HuH-7.5 (cell line): ENCODE measurements at places on chromosomes 5 and 9.

- no peak for DNase-seq
Measured at GRCh38 chr9:135443797-135444425, 35.7 kb upstream of the PPP1R26 start.

DNA sequence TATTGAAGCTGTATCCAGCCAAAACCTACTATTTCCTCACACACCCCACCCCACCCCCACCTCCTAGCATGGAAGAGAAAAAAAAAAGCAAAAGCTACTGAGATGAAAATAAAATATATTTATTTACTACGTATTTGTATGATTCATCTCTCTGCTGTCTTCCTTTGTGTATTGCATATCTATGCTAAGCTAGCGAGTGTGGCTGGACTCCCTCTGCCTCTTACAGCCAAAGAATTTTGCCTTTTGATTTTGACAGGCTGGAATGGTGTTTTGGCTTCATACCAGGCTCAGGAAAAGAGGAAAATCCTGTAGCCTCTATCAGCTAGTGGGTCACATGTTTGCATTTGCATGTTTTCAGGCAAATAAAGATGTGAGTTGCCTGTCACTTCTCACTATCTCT is 2.2 kb downstream of the ABLIM3 start:
- DNase-seq, result no peak

DNA sequence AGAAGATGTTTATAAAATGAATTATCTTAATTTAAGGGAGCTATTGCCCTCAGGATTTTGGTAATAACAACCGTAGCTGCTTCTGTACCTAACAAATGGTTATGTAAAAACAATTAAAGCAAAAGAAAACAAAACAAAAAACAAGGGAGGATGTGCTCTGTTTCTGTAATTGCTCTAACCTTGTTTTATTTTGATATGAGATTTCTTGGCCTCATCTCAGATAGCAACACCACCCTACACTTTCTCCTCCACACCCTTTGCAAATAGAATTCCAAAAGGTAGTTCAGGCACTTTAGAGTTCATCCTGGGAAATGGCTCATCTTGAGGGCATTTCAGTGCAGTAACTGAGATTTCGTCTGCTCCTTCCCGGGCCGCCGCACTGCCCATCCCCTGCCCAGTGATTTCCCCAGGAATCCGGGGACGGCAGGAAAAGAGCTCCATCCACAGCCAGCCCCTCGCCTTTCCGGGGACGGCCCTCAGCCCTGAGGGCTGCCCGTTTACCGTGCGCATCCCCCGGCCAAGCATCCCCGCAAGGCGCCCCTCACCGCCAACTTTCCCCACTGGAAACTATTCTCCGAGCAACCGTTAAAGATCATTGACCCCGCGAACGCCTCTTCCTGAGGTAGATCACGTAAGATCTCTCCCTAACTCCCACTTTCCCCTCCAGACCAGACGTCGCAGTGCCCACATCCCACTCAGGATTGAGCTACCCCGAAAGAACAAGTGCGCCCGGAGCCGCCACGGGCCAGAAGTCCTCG is 1.2 kb downstream of the FNBP1 start:
- DNase-seq, result peak; percentile 59

DNA sequence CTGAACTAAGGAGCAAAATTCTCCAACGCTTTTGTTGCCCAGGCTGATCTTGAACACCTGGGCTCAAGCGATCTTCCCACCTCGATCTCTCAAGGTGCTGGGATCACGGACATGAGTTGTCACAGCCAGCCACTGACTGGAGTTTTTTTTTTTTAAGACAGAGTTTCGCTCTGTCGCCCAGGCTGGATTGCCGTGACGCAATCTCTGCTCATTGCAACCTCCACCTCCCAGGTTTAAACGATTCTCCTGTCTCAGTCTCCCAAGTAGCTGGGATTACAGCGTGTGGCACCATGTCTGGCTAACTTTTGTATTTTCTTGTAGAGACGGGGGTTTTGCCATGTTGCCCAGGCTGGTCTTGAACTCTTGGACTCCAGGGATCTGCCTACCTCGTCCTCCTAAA is 58.2 kb downstream of the EHMT1 start:
- no peak for DNase-seq

DNA sequence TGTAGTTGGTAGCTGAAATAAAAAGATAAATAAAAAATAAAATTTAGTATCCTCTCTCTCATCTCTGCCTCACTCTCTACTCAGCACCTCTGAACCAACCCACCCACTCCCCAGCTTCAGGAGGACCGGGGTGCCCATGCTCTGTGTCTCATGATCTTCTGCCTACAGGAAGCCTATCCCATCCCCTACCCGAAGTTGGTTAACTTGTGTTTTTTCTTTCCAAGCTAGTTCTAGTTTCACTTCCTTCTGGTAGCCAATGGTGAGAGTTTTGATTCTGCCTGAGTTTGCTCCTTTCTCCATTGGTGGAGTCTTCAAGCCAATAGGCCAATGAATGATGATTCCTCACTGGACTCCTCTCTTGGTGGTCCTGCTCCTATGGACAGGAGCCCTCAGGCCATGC is 32.1 kb downstream of the SNX24 start:
- DNase-seq, result no peak

DNA sequence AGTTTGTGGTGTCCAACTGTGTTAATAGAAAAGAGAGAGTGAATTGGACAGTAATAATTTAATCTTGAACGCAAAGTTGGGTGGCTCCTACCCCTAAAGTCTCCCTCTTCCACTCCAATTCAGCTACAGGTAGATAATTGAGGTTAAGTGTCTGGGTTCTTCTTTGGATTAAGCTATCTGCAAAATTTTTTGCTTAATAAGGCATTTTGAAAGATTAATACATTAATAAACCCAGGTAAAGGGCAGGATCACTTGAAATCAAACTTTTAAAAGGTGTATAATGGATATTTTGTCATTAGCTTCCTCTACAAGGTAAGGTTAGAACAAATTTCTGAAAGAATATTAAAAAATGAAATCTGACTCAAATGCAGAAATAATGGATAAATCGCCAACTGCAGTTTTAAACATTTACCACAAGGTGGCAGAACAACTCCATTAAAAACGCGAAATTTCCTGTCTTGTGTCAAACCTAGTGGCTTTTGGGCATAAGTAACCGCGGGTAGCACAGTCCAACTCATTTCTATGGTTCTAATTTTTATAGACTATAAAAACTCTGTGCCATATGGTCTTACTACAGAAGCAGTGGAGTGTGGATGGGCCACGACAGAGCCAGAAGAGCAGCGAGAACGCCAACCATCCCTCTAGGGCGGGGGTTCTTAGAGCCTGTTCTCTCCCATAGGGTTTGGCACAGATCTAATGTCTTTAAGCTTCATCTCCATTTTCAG is 276.5 kb downstream of the ARHGEF28 start:
- DNase-seq, result peak; percentile 30

DNA sequence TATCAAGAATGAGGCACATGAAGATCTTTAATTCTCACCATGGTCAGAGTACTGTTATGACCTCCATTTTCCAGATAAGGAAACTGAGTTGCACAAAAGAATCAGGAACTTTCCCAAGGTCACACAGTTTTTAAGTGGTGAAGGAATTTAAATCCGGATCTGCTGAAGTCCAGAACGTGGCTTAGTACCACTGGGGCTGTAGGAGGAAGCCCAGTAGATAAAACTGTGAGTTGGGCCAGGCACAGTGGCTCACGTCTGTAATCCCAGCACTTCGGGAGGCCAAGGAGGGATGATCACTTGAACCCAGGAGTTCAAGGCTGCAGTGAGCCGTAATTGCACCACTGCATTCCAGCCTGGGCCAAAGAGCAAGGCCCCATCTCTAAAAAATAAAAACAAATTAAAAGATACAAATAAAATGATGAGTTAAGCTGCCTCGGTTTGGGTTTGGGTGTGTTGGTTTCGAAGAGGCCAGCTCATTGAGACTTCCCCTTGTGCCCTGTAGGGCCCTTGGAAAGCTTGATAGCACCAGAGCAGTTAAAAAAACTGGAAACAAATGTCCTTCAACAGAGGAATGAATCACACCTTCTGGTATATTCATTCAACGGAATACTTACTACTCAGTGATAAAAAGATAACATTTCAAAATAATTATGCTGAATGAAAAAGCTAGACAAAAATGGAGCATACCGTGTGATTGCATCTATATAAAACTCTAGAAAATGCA is 20.1 kb downstream of the ATOX1 start:
- no peak for DNase-seq
